ENCODE measurements at places on chromosomes 11 and 22.

- no peak for DNase-seq
Observed at GRCh38 chr22:30866811-30867271, 101.7 kb downstream of the MORC2 start.

GRCh38 chr11:38948392-38948791, 2350.4 kb upstream of the RAG2 start:
- no peak for DNase-seq

GRCh38 chr11:62137881-62138629, 14.2 kb downstream of the INCENP start:
- DNase-seq = no peak

GRCh38 chr11:10601837-10602236, 33.4 kb upstream of the LYVE1 start:
- no peak for DNase-seq

DNA sequence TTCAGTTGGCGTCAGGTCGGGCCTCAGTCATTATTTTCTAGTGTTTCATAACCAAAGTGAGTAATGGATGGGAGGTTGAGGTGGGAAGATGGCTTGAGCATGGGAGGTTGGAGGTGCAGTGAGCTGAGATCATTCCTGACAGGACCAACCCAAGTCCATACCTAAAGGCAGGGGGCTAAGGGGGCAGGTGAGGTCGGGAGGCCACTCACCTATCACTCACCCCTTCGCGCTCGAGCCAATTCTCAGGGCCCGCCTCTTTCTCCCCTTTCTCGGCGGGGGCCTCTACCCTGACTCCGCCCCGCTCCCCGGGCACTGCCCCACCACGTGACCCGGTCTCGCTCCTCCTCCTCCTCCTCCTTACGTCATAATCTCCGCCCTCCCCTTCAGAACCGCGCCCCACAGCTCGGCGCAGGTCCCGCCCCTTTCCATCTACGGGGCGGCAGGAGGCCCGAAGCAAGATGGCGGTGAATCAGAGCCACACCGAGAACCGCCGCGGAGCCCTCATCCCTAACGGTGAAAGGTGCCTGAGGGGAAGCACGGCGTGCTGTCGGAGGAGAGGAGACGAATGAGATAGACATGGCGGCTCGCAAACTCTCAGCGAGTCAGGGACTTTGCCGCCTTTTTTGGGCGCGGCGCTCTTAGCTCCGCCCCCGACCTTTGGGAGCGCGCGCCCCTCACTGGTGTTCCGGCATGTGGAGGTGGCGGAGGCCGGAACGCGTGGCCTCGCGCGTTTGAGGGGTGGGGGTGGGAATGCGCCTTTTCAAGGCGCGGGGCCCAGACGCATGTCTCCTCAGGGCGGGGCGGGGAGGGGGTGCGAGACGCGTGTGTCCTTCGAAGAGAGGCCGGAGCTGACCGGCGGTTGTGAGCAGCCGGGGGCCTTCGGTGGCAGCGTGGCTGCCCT, at the start of gene WBP2NL:
WBP2NL (plus strand) TSS at position 428 of the 901 bp plus-strand sequence; CDS start at position 459, 31 bp downstream.
- no peak for DNase-seq

DNA sequence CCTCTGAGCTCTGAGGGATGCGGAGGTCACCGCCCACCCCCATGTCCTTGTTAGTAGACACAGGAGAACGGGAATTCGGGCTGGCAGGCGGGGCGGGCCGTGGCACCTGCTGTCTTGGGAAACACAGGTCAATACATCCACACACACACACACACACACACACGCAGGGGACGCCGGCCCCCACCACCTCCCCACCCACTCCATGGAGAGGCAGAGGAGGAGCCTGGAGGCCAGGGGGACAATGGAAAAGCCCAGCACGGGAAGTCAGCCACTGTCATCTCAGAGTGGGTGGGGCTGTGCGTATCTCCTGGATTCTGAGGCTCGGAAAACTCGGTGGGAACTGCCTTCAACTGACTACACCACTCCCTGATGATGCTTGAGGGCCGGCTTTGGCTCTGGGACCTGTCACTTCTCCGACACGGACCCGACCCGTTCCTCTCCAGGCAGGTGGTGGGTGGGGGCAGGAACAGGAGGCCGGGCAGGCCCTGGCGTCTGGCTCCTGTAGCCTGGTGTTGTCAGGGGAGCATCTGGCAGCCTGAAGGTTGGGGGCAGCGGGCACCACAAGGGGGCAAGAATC, 18.5 kb upstream of the TMEM184B start:
- DNase-seq = peak; percentile 30

GRCh38 chr11:111601636-111601978, 642 bp upstream of the SIK2 start:
- no peak for DNase-seq

DNA sequence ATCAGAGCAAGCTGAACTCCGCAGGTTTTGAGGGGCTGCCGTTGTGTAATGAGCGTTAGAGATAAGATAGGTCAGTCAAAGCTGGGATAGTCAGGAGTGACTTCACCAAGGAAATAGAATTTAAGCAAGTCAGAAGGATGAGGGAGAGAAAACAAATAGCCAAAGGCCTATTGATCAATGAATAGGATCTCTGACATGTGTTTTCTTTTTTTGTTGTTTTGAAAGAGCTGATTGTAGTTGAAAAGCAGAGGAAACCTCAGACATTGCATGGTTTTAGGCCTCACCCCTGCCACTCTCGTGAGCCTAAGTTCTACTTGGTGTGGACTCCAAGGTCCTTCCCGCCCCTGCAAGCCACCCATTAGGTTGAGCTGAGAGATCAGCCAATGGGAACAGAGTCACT, 3.2 kb downstream of the EIF3L start:
- no peak for DNase-seq

DNA sequence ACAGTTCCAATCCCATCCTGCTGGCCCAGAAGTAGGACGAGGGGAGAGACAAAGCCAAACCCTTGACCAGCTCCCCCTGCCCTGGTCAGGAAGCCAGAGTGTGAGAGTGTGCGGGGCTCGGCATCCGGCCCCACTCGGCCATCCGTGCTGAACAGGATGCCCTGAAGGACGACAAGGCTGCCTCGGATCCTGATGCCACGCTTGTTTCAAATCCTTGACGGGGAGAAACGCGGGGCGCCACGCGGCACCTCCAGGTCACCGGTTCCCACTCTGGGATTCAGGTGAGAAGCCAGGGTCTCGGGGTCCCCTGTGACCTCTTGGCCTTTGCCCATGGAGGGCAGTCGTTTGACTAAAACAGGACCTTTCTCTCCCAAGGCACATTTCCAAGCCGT, 167.8 kb downstream of the BRD1 start:
- no peak for DNase-seq

DNA sequence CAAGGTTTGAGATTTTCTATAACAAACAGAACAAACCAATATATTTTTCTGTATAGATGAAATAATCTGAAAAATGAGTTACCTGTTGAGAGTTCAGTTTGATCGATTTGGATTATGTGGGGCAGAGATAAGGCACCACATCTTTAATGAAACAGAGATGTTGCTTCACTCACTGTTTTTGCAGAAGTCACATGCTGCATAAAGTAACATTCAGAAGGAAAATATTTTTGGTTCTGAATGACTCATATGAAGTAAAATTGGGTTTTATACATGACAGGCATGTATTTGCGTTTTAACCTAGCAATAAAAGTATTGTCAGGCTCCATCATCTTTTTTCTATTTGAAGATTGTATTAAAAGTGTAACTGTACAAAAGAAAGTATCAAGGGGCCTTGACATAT, 77.8 kb downstream of the BBOX1 start:
- DNase-seq = no peak

GRCh38 chr22:50473088-50473487, 1.7 kb downstream of the SBF1 start:
- DNase-seq = no peak

DNA sequence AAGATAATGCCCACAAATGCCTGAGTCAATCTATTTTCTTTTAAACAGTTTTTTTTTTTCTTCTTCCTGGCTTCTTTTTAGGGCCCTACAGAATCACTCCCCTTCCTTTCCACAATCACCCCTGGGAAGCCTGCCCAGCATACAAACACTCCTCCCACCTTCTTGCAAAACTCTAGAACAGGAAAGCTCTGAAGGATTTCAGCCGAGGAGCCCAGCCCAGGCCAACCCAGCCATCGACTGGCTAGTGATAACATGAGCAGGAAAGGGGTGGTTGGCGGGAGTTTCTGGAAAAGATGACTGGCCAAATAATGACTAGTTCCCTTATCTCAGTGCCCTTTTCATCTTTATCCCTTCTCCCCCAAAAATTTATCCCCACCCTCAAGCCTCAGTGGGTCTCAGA, 68.2 kb downstream of the USP35 start:
- no peak for DNase-seq

DNA sequence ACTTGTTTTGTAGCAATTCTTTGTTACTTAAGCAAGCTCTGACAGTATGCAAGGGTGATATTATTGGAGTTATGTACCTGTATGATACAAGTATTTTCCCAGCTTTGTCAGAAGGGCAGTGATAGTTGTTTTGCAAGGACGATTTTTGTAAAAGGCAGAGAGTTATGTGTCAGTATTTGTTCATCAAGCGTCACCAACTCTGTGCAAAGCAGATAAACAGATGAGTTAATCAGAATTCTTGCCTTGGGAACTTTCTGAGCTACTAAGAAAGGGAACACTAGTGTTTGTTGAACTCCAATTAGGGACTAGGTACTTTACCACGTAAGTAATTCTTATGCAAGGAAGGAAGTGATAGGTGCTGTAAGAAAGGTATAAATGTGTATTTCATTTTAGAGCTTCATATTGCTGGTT, 1.4 kb downstream of the USP47 start:
- no peak for DNase-seq

DNA sequence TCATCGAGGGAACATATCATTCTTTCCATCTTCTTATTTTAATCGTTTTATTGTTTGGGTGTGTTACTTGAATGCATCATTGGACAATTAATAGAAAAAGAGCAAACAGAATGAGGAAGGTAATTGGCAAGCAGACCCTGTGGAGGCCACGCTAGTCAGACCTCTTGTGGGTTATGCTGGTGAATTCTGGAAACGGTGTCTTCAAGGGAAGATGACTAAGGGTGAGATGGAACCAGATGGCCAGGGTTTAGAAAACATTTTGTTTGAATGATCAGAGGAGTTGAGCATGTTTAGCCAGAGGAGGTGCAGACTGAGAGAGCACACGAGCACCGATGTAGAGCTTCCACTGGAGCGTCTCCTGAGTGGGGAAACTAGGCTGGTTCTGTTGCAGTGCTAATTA, 8.5 kb downstream of the ST14 start:
- no peak for DNase-seq

- no peak for DNase-seq
Observed at GRCh38 chr11:126624506-126624905, 269.0 kb downstream of the ST3GAL4 start.

DNA sequence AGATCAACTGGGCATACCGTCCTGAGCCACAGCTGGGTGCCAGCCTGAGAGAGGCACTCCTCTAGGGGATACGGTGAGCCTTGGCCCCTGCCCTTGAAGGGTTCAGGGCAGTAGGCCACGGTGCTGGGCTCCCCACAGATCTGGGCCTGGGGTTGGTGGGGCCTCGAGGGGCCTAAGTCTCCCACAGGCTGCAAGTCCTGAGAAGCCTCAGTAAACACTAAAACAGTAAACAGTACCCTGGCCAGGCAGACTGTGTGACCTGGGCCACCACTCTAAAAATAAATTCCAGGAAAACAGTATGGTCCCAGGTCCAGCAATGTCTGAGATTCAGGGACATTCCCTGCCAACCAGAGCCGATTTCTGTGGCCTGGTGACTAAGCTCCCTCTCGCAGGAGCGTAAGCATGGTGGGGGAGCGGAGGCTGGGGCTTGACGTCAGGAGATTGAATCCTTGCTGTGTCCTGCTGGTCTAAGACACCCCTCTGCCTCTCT, 2.3 kb upstream of the RHOD start:
- no peak for DNase-seq

GRCh38 chr11:10108915-10109680, 184.9 kb downstream of the SBF2 start:
- DNase-seq = no peak

- no peak for DNase-seq
Observed at GRCh38 chr11:125441648-125442410, 54.2 kb downstream of the FEZ1 start.

DNA sequence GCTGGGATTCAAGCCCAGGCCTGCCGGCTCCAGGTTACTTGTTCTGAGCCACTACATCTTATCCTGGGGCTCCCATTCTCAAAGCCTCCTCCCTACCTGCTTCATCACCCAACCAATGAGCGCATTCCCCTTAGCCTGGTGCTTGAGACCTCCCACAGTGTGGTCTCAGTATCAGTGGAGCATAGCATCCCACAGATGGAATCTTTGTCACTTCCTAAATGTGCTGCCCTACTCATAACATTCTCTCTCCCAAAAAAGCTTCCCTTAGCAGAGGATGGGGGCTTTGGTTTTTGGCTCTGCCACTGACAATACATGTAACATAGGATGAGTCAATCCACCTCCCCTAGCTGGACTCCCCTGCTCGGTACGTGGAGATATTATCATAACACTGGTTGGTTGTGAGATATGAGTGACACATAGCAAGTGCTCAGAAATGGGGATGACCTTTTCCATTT, 28.8 kb downstream of the TEAD1 start:
- DNase-seq = no peak

DNA sequence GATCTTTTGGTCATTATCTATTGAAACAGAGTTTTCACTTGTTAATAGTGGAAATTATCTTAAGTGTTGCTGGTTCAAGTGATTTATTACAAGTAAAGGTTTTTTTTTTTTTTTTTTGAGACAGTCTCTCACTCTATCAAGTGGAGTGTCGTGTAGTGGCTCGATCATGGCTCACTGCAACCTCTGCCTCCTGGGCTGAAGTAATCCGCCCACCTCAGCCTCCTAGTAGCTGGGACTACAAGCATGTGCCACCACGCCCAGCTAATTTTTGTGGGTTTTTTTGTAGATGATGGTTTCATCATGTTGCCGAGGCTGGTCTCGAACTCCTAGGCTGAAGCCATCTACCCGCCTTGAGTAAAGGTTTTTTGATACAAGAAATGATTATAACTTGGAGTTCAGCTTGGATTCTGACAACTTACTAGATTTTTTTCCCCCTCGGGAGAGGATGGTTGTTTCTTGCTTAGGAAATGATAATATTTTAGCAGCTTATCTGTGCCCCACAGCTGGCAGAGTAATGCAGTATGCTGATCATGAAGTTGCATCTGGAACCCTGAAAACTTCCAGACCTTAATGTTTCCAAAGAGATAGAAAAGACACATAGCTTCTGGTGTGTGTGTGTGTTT, 68.9 kb downstream of the MTMR3 start:
- no peak for DNase-seq

GRCh38 chr22:35838855-35839576, 121.3 kb downstream of the APOL5 start:
- peak; percentile 48 for DNase-seq

DNA sequence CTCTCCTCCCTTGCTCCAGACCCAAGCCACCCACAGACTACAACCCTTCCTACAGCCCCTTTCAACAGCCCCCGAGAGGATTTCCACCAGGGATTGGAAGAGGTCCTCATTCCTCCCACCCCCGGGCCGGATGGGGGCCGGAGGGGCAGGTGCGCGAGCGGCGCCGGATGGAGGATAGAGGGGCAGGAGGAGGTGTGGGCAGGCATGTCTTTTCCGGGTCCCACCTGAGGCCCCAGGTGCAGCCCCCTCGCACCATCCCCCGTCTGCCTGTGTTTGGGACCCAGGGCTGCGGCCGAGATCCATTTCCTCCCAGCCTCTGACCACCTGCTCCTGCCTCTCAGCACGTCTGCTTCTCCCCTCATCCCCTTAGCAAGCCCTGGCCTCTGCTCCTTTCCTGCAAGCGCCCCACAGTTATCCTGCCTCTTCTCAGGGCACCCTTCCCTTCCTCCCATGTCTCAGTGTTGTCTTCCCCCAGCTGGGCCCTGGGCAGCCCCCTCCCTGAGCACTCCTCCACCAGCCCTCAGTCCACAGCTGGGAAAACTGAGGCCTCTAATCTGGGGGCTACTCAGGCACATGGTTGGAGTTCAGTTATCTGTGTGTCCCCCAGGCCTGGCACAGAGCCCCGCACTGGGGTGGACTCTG, 19.3 kb upstream of the CBX7 start:
- no peak for DNase-seq

All from SK-N-DZ (cell line).